ENCODE measurements at places on chromosomes 13 and 19.

DNA sequence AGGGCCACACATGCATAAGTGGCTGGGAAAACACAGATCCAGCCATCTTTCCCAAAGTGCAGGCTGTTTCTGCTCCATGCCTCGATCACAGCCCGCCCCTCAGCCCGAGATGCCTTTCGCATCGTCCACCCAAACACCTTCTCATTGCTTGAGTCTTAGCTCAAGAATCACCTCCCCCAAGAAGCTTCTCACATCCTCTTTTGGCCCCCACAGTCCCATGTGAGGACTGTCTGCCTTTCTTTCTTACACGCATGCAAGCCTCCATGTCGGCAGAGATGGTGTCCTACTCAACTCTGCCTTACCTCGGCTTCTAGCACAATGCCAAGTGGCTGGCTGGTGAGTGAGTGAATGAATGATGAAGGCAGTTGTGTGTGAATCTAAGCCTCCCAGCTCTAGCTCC, 18.1 kb upstream of the GSX1 start:
- DNase-seq: no peak

- DNase-seq: no peak
Measured at GRCh38 chr13:102580552-102581169, 16.1 kb upstream of the TPP2 start.

- DNase-seq: no peak
Measured at GRCh38 chr13:99303863-99304521, 3.2 kb downstream of the GPR183 start.

GRCh38 chr13:98405107-98405571, 171.8 kb downstream of the STK24 start:
- no peak for DNase-seq

DNA sequence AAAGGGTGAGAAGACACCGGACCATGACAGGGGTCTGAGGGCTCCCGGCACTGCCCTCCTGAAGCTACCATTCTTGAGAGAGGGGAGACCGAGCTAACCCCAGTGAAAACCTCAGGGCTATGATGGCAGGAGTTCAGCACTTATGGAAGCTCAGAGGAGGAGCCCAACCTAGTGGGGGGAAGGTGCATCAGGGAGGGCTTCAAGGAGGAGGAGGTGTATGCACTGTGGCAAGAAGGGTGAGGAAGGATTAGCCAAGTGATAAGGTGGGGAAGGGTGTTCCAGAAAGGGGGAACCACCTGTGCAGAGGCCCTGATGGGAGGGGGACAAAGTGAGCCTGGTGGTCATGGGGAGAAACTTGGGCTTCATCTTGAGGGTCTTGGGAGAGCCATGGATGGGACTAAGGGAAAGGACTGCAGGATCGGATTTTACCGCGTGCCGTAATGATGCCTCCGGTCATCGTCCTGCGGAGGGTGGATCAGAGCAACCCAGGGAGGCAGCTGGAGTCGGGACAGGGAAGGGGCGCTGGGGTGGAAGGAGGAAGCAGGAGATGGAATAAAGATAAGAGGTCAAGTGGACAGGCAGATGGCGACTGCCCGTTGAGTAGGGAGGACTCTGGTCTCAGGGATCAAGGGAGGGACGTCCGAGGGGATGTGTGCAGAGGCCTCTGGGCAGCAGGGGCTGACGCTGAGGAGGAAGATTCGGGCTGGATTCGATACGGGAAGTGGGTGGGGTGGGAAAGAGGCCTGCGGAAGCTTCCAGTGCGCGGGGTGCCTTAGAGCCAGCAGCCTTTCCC, 13.3 kb upstream of the PSMD8 start:
- DNase-seq: no peak

GRCh38 chr19:49421039-49421877, 2.0 kb downstream of the PTH2 start:
- no peak for DNase-seq

DNA sequence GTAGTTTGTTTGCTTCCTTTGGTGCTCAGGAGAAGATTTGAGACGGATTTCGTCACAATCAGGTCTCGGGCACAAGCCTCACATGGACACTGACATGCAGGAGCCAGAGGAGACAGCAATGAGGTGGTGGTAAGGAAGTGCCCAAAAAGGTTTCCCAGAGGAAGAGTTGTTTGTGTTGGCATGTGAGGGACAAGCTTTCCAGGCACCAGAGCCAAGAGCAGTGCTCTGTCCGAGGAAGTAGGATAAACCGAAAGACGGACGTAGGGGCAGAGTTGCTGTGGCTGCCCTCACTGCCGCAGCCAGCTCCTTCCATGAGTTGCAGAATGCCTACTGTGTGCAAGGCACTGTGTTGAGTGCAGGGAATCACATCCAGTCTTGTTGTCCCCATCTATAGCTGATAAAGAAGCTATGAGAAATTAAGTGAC, 27.7 kb downstream of the SAE1 start:
- no peak for DNase-seq

DNA sequence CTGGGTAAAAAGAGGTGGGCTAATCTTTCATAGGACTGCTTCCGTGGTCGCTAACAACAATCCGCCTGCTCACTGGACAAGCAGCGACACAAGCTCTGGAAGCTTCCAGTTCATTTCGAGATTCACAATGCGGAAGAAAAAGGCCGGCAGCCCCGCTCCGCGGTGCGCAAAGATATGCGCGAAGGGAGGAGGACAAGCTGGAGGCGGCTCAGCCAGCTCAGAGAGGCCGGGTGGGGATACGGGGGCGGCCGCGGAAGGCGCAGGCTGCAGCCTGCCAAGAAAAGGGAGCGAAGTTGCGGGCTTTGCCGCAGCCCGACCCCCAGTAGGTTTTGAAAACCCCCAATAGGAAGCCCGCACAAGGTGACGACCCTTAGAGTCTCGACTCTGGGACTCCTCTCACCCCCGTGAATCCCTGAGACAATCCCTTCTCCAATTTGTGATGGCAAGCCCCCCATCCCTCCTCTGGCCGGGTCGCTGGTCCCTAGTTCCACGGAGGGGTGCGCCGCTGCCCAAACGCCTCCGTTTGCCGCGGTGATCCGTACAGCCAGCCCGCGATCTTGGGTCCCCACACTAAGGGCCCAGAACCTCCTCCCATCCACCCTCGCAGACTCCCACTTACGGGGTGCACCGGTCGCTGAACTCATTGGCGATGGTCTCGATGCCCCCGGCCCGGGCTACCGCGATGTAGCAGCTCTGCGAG, 697 bp downstream of the HSPH1 start:
- DNase-seq: no peak

DNA sequence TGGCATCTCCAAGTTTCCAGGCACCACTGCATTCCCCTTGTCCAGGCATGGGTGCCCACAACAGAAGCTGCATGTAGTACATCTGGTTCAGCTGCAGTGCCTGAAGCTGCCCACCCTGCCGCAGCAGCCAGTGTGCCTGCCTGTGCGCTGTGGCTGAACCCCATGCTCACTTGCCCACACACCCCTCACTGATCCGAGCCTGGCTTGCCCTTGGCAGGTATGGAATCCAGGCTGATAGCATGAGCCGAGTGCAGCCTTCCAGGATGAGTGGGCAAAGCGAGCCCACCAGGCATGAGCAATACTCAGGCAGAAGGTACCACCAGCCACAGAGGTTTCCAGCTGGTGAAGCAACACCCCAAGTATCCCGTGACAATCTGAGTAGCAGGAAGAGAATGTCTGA, 280.3 kb upstream of the KLF12 start:
- no peak for DNase-seq

GRCh38 chr13:73579574-73580274, 520.9 kb downstream of the KLF5 start:
- DNase-seq: no peak

GRCh38 chr13:19781526-19781925, 1.2 kb downstream of the PSPC1 start:
- no peak for DNase-seq

- DNase-seq: no peak
Measured at GRCh38 chr19:44644402-44645016, 799 bp downstream of the PVR start.

DNA sequence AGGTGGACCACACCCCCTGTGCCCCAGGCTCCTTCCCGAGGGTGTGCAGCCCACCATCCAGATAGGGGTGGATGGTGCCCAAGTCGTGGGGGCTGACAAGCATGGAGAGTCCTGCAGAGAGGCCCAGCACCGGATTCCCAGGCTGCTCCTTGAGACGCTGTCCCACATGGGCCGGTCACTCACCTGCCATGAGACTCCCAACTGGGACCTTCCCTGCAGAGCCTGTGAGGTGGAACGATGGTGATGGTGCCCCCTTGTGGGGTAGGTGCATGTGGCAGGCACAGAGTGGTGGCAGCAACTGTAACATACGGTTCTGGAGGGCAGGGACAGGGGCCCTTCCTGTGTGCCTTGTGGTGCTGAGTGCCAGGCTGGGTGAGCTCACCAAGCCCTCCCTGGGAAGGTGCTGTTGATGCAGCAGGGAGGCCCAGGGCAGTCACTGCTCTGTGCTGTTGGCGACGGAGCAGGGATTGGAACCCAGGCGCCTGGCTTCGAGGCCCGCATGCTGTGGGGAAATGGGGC, 33.1 kb downstream of the PPP1R37 start:
- peak; percentile 15 for DNase-seq

DNA sequence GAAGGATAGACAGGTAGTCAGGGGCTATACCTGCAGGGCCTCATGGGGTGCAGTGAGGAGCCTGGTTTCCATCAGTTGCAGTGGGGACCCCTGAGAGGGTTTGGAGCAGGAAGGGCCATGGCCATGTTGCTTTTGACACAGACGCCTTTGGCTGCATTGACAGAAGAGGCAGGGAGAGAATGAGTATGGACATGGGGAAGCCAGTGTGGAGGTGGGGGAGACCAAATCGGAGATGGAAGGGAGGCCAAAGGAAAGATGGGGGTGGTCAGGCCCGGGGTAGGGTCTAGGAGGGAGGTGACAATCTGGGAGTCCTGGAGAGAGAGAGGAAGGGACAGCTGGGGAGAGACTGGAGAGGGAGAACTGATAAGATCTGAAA, 1.3 kb downstream of the HSD11B1L start:
- no peak for DNase-seq

DNA sequence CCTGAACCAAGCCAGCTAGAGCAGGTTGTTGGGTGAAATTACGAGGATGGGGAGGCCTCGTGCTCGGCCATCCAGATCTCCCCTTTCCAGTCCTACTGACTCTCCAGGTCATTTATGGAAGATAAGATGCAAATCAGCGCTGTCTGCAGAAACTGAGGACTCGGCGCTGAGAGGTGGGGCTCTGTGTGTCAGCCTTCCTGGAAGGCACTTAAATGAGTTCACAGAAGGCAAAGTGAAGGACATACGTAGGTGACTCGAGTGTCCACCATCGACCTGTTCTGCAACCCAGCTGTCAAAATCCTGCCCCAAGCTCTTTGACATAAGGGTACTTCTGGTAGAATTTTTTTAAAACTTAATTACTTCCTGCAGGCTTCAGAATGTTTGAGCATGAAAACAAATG, 86.4 kb downstream of the RAB20 start:
- DNase-seq: no peak

DNA sequence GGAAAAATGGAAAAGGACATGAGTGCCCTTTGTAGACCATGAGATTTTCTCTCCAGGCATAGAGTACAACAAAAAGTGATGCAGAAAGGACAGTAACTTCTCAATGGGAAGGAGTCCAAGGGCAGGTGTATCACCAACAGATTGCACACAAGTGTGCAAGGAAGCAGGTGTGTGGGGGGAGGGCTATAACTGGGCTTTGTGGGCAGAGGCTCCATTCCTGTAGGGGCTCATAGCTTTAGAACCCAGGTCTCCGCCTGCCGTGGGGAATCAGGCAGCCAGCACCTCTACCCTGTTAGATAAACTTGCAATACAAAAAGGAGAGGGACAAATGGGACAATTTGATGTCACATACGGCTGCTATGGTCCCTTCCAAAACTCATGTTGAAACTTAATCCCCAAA, 119.8 kb downstream of the MIPEP start:
- no peak for DNase-seq

DNA sequence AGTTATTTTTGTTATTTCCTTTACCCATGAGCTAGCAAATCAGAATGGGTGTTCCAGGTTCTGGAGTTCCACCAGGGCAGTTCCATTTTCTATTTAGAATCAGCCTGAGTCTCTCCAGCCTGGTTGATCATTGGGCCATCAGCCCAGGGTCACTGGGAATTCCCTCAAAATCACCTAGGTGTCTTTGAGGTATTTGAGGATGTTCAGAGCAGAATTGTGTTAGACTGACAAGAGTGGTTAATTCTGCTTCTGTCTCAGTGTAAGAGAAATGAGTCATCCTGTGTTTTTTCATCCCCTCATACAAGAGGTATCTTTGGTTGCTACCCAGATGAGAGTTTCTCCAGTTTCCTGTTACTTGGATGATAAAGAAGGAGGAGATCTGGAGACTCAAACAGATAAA, 11.7 kb downstream of the ZNF66 start:
- no peak for DNase-seq

DNA sequence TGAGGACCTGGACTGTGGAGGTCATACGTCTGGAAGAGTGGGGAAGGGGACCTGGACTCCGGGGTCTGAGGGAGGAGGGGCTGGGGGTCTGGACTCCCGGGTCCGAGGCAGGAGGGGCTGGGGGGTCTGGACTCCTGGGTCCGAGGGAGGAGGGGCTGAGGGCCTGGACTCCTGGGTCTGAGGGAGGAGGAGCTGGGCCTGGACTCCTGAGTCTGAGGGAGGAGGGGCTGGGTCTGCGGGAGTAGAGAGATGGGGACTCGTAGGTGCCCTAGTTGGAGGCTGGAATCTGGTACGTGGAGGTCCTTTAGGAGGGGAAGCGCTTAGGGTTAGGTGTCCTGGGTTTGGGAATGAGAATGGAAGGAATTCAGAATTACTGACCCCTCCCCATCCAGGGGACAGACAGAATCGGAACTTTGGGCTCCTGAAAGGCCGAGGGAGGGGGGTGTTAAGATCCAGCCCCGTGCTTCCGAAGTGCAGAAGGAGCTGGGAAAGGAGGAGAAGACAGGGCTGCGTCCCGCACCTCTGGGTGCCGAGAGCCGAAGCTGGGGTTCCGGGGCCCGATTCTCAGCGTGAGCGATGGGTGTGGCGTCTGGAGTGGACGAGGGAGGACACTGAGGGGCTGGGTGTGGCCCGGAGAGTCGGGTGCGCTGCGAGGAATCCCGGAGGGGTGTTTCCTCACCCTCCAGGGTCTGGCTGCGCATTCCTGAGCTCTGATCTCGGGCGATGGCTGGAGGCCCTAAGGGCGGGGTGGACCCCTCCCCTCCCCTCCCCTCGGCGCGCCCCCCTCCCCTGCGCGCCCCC, 608 bp downstream of the MYADM start:
- no peak for DNase-seq

DNA sequence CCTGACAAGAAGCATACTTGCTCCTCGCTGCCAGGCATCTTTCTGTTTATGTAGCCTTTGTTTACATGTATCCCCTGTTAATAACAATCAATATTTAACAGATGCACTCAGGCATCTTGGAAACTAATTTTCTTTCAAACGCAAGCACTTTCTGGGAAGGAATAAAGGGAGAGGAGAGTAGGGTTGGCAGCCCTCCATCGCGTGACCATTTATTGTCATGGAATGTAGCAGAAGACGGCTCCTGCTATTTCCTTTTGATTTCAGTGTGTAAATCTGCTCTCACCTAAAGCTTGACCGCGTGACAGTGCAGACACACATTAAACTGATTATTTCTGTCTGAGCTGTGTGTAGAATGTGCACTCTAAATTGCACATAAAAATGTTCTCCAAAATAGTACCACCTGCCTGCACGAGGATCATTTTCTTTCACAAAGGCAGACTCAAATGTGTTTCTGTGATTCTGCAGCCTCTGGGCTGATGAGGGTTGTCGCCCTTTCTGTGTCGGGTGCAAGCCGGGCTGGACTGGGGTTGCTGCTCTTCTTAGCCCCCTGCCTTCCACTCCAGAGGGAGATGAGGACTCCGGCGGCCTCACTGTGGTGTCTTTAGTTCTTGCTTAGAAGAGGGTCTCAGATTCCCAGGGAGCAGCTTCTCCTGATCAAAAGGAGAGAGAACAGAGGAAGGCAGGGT, 223.5 kb upstream of the MAB21L1 start:
- DNase-seq: no peak
